ENCODE measurements at places on chromosomes 2 and 18. TPM values are rescaled to one million over a fixed set of nuclear protein-coding genes. Genes with fewer than 3 reads are reported as not detected.

The ATOH8 gene
- not detected for total RNA-seq

DNA sequence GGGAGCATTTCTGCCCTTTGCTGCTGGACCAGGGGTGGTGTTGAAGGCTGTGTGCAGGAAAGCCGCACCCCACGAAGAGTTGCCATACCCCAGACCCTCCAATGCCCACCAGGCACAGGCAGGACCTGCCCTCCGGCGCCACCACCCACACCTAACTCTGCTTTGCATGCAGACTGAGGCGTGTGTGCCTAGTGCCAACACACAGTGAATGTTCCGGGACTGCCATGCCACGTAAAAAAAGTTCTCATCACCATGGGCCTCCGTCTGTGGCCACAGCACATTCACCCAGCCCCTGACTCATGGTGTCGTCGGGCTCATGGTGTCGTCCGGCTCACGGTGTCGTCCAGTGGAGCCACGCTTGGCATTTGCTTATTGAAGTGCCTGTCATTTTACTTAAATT lies 184.9 kb upstream of the RAB6C start:
- H3K4me3 ChIP-seq: no peak overlapping the region
- H3K36me3 ChIP-seq: no peaks in the 10 kb centered on the region
- H3K4me1 ChIP-seq: no peaks in the 10 kb centered on the region

DNA sequence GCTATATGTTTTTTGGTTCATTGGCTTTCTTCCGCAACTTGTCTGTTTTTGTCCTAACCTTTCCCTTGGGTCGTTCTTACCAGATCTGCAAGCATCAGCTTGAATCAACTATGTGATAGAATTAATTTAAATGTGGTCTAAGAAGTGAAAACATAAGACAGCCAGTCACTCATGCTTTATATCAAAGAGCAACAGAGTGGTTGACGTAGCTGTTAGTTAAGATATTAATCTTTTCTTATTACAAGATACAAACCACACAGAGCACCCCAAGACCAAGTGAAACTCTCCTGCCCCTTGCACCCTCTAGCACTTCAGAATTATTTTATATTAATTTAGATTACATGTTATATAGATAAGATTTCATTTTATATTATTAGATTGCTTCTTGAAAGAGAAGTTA lies 15.2 kb downstream of the IL18RAP start:
- DNase-seq: no peak
- peaks cover 44% of the 10 kb centered on the region for H3K4me1 ChIP-seq
- no peak overlapping the region for H3K4me3 ChIP-seq
- no peak overlapping the region for H3K27ac ChIP-seq
- H3K36me3 ChIP-seq: peaks cover 8% of the 10 kb centered on the region
- no peaks in the 10 kb centered on the region for H3K27me3 ChIP-seq

- H3K4me1 ChIP-seq: no peaks in the 10 kb centered on the region
- no peak overlapping the region for H3K27ac ChIP-seq
- H3K36me3 ChIP-seq: no peaks in the 10 kb centered on the region
- DNase-seq: no peak
- no peaks in the 10 kb centered on the region for H3K27me3 ChIP-seq
Observed at GRCh38 chr2:77839102-77839501, 316.9 kb upstream of the LRRTM4 start.

- no peak overlapping the region for H3K27ac ChIP-seq
- H3K4me1 ChIP-seq: no peaks in the 10 kb centered on the region
- no peak overlapping the region for H3K4me3 ChIP-seq
- no peaks in the 10 kb centered on the region for H3K36me3 ChIP-seq
- H3K27me3 ChIP-seq: no peaks in the 10 kb centered on the region
Observed at GRCh38 chr18:25516121-25516520, 164.2 kb upstream of the ZNF521 start.

- H3K36me3 ChIP-seq: no peaks in the 10 kb centered on the region
- no peak overlapping the region for H3K27ac ChIP-seq
- DNase-seq: no peak
Observed at GRCh38 chr2:45616658-45617411, 5.8 kb upstream of the SRBD1 start.

DNA sequence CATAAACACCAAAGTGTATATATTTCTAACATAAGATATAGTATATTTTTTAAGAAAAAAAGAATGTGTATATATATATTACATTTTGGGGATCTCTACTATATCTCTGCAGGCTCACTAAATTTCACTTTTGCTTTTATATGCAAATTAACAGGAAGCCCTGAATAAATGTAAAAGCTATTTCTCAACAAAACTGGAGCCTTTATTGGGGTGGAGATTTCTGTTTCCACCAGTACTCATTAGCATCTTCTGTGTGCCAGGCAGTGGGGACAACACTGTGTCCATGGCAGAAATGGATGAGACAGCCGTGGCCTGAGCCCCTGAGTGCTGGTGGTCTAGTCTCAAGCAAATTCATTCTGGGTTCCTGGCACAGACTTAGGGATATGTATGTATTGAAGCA lies 41.3 kb downstream of the C18orf63 start:
- H3K4me3 ChIP-seq: no peak overlapping the region
- H3K27me3 ChIP-seq: no peaks in the 10 kb centered on the region
- H3K27ac ChIP-seq: no peak overlapping the region
- DNase-seq: no peak
- H3K36me3 ChIP-seq: no peaks in the 10 kb centered on the region

DNA sequence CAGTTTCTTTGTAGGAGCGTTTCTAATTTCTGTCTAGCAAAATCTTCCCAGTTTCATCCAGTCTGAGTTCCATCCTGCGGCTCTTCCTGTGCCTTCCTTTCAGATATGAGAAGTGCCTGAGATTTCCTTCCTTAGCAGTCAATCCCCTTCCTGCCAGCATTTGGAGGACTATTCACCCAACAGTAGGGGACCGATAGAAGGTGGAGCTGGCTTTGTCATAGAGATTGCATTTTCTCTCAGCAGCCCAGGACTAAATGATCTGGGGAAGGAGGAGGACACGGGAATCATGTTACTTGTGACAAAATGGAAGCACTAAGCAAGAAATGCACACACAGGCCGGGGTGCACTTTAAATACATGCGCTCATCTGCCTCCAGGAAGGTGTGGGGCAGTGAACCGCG lies 5.6 kb upstream of the SMIM21 start:
- no peak overlapping the region for H3K27ac ChIP-seq
- H3K4me1 ChIP-seq: no peaks in the 10 kb centered on the region
- no peaks in the 10 kb centered on the region for H3K36me3 ChIP-seq
- no peak for DNase-seq
- peaks cover 4% of the 10 kb centered on the region for H3K27me3 ChIP-seq

- no peak for DNase-seq
- H3K4me1 ChIP-seq: peaks cover 3% of the 10 kb centered on the region
- H3K27me3 ChIP-seq: no peaks in the 10 kb centered on the region
- H3K4me3 ChIP-seq: no peak overlapping the region
- peaks cover 10% of the 10 kb centered on the region for H3K36me3 ChIP-seq
- H3K27ac ChIP-seq: peak overlapping the region; percentile 10
Observed at GRCh38 chr2:203071148-203071547, 56.5 kb downstream of the NBEAL1 start.

- H3K4me1 ChIP-seq: peaks cover 15% of the 10 kb centered on the region
- peaks cover 54% of the 10 kb centered on the region for H3K36me3 ChIP-seq
- no peak for DNase-seq
- H3K27me3 ChIP-seq: no peaks in the 10 kb centered on the region
- H3K27ac ChIP-seq: peak overlapping the region; percentile 71
Observed at GRCh38 chr2:189874586-189875320, 90.5 kb downstream of the PMS1 start.

The PLGLB2 gene
- not detected for total RNA-seq

DNA sequence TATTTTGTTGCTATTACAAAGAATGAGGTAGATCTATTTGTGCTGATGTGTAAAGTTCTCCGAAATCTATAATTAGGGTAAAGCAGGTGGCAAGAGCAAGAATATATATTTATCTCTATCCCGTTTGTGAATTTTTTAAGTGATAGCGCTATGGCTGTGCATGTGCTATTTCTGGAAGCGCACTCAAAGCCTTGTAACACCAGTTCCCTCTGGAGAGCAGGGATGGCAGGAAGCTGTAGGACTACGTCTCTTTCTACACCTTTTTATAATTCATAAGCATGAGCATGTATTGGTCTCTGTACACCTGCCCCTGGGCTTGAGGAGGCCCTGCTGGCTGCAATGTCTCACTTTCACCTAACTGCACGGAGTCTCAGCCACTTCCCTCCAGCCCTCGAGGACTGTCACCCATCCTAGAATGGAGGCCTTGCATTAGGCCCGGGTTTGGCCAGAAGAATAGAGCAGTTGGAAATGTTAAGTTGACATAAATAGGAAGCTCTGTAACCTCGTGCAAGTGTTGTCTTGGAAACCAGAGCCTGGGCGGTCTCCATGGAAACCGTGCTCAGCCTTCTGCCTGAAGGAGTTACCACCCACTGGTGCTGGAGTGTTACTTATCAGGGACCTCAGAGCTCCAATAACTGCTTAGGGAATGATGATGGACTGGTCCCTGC lies 20.9 kb downstream of the ITM2C start:
- no peak overlapping the region for H3K27ac ChIP-seq
- H3K27me3 ChIP-seq: no peaks in the 10 kb centered on the region
- H3K4me1 ChIP-seq: peaks cover 18% of the 10 kb centered on the region
- no peaks in the 10 kb centered on the region for H3K36me3 ChIP-seq
- DNase-seq: peak; percentile 40

- H3K27me3 ChIP-seq: peaks cover 31% of the 10 kb centered on the region
- H3K4me3 ChIP-seq: no peak overlapping the region
- H3K4me1 ChIP-seq: peaks cover 8% of the 10 kb centered on the region
- H3K27ac ChIP-seq: no peak overlapping the region
Observed at GRCh38 chr2:188292348-188293239, 920 bp downstream of the GULP1 start.

DNA sequence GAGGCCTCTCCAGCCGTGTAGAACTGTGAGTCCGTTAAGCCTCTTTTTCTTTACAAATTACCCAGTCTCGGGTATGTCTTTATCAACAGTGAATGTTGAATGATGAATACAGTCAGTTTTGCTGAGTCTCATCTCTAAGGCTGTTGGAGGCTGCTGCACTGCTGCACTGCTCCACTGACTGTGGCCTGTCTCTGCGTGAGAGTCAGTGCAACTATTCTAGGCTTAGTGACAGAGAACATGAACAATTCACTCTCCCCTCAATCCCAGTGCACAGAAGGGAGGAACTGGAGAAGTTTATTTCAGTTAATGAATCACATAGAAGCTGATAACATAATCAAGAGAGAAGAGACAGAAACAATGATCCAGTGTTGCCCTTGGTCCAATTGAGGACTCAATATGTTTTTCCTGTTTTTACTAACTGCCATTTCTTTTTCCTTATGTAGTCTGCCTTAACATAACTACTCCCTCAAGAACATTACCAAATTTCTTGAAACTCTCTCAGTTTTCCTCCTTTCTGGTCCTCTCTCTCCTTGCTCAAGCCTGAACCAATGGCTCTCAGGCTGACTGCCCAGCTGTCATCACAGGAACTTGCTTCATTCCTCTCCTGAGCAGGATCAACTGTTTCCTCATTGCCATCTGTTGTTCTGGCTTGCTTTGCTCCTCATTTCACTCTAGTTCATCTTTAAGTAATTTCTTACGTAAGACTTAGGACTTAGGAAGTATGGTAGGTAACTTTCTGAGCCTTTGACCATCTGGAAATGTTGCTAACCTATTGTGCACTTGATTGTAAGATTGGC lies 483.2 kb downstream of the METTL4 start:
- H3K4me1 ChIP-seq: no peaks in the 10 kb centered on the region
- DNase-seq: no peak
- H3K27ac ChIP-seq: no peak overlapping the region
- no peak overlapping the region for H3K4me3 ChIP-seq
- no peaks in the 10 kb centered on the region for H3K36me3 ChIP-seq

The UPP2 gene
- total RNA-seq: not detected

DNA sequence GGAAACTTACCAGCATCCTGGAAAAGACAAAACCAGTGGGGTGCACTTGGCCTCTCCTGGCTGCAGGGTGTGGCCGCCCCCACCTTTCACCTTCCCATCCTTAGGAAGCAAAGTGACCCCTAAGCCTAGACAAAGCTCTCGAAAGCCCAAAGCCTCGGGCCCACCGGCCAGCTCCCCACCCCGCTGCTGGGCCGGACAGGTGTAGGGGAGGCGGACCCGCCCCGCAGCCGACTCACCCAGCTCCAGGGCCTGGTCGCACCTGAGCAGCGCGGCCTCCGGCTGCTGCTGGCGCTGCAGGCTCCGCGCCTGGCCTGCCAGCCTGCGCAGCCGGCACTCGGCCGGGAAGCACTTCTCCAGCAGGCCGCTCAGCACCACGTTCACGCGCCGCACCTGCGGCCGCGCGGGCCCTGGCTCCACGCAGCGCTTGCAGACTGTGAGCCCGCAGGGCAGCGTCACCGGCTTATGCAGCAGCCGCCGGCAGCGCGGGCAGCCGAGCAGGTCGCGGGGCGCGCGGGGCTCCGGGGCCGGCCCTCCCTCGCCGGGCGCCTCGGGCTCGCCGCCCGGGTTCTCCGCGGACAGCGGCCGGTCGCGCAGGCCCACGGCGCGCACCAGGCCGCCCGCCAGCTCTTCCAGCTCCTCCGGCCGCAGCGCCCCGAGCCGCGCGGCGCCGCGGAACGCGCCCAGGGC lies 979 bp downstream of the LONRF2 start:
- H3K4me1 ChIP-seq: no peaks in the 10 kb centered on the region
- H3K4me3 ChIP-seq: no peak overlapping the region
- DNase-seq: peak; percentile 12
- peaks cover 53% of the 10 kb centered on the region for H3K27me3 ChIP-seq
- no peak overlapping the region for H3K27ac ChIP-seq

DNA sequence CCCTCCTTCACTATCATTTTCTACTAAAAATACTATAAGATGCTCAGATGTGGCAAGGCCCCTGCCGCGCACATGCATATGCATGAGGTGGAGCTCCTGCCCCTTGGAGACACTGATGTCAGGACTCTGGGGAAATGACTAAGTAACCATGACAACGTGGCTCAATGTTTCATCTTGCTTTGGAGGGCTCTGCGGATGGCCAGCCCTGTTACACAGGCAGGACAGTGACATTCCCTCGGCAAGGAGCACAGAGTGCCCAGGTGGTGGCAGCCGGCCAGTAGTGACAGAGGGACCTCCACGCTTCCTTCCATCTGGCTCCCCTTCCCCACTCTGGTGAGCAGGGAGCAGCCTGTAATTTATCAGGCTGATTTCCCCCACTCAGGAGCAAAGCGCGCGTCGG lies 364.1 kb downstream of the SS18 start:
- H3K4me3 ChIP-seq: no peak overlapping the region
- H3K36me3 ChIP-seq: no peaks in the 10 kb centered on the region
- DNase-seq: no peak

DNA sequence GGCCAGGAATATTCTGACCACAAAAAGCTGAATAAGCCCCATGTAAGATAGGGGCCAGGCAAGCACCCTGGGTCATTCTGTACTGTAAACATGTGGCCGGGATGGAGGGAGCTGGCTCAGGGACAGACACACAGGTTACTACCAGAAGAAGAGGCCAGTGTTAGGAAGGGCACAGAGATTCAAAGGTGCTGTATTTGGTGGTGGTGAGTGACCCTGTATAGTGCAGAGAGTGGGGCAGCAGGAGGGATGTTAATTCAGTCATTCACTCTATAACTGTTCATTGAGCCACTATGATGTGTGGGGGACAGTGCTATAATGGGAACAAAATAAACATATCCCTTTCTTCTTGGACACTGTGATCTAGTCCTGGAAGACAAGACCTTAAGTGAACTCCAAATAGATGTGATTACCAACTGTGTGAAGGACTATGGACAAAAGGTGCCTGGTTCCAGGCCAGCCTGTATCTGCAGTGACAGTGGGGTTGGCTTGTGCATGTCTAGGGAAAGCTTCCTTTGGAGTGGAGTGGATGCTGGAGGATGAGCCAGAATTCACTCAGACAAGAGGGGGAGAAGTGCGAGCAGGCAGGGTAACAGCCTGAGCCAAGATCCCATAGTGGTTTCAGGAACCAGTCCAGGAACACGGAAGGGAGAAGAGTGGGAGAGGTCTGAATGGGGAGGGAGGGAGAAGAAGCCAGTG lies 8.3 kb downstream of the MOCOS start:
- no peak overlapping the region for H3K4me3 ChIP-seq
- H3K36me3 ChIP-seq: no peaks in the 10 kb centered on the region
- H3K27me3 ChIP-seq: peaks cover 9% of the 10 kb centered on the region
- DNase-seq: no peak

Measured in activated CD8-positive, alpha-beta T cell treated with anti-CD3 and anti-CD28 coated beads for 36 hours (primary cell).